Upper lobe of right lung (tissue), 1 donor: ENCODE measurements at places on chromosomes 2 and 18. TPM values are rescaled to one million over a fixed set of nuclear protein-coding genes. Genes with fewer than 3 reads are reported as not detected.

The MAL gene
- 21.2 TPM for total RNA-seq

The BCS1L gene
- 38.5 TPM for total RNA-seq

The RTP5 gene
- total RNA-seq, result not detected

The LYPD1 gene
- total RNA-seq, result 1.2 TPM

The HTR2B gene
- 2.6 TPM for total RNA-seq

The GPD2 gene
- total RNA-seq, result 41.9 TPM

The RESP18 gene
- not detected for total RNA-seq

The SNORC gene
- 0.96 TPM for total RNA-seq

The FMNL2 gene
- 69.5 TPM for total RNA-seq

The ERMN gene
- total RNA-seq, result 0.32 TPM
